ENCODE measurements at places on chromosomes 13 and 19. TPM values are rescaled to one million over a fixed set of nuclear protein-coding genes. Genes with fewer than 3 reads are reported as not detected.

C19orf73 gene
- 1.5 TPM for total RNA-seq

FPR3 gene
- 7.7 TPM for total RNA-seq

RNF225 gene
- total RNA-seq, result not detected

ZGLP1 gene
- total RNA-seq, result 0.86 TPM

PRODH2 gene
- not detected for total RNA-seq

KLK8 gene
- not detected for total RNA-seq

DNA sequence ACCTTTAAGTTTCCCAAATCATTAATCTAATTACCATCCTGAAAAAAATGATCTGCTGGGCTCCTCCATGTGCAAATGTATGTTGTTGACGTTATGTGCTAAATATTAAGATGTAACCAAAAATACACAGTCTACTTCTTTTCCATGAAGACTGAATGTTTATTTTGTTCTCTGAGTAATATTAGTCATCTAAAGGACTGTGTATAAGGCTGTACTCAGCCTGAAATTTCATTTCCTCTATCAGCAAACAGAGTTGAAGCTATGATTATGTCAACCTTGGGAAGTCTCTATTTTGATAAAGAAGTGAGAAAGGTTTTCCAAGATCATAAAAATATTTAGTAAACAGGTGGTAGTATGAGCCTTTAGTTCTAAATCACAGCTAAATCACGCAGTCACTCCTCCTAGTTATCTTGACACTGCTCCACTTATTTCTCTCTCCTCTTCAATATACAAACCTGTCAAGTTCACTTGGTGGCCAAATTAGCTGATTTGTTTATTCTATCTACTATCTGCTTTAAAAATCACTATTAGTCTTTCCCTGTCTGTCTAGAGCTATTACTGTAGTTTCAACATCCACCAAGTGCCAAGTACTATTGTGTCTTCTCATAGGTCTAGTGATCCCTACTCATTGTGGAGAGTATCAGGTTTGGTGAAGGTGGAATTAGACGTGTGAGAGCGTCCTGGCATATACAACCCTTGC is 211.7 kb upstream of the STARD13 start:
- DNase-seq, result no peak

DNA sequence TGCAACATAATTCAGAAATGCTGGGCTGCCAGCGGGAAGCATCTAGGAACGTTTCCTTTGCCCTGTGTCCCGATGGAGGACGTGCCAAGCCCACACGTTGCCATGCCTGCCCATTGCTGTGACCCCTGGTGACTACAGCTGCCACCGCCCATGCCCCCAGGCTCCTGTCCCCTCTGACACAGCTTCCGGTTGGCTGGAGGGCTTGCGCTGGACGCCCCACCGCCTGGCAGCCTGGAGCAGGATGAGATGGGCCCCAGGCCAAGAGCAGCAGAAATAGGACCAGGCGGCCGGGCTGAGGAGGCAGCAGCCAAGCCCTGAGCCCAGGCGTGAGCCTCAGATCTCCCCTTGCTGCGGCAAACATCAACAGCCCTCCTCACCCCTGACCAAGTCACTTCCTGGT is 125.9 kb downstream of the COL4A2 start:
- peak; percentile 81 for DNase-seq

- no peak for DNase-seq
Observed at GRCh38 chr19:49436381-49437017, 4.8 kb downstream of the SLC17A7 start.

DNA sequence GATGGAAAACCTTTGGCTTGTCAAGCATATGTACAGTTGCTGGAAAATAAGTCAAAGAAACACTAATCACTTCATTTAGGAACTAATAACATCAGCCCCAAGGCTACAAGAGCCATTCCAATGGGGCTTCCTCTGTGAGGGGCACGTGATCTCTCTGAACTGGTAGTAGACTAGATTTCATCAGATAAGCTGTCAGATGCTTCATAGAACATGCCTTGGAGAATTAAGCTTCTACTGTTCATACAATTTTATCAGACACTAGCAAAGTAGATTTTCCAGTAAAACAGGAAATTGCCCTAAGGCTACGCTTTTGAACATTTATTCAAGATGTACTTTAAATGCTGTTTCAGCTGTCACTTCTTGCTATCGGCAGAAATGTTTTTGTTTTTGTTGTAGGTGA is 107.8 kb downstream of the EDNRB start:
- no peak for DNase-seq

DNA sequence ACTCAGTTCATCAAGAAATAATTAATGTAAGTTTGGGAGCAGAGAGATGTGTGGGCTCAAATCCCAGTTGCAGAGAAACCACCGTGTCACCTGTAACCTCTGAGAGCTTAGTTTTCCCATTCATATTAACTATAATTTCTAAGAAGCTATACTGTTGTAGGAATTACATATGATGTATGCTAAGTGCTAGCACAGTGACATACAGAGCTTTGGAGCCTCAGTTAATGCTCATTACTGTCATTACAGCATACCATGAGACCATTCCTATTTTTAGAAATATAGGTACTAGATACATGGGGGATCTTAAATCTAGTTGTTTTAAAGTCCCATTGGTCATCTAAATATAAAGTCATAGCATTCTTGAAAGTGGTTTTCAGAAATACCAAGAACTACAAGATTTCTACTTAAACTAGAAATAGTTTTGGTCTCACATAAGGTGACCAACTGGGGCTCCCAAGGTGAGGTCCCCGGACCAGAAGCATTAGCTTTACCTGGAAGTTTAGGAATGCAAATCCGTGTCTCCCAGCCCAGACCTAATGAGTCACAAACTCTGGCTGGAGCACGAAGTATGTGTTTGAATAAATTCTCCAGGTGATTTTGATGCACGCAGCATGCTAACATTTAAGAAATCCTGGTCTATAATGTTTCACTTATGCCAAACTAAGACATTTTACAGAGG is 144.6 kb downstream of the LACC1 start:
- DNase-seq, result no peak

- DNase-seq, result no peak
Observed at GRCh38 chr19:34362679-34363069, 2.3 kb upstream of the GPI start.

DNA sequence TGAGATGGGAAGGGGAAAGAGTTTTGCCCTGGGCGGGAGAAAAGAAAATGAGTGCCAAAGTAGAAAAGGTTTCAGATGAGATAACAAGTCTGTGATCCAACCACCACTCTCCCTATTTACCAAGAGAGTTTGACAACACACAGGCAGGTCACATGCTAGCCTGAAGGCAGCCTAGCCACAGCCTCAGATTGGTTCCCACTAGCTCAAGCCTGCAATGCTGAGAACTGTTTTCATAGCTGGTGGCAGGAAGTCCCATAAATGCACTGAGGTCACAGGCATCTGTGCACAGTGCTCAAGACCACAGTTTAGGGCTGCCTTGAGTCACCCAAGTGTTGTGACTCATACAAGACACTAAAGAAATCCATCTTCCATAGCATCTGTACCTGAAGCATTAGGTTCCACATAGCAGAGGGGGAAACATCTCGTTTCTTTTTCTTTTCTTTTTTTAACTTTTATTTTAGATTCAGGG is 18.5 kb upstream of the POP4 start:
- DNase-seq, result no peak

GRCh38 chr19:58326914-58327726 is at the start of gene ZSCAN22:
Gene ZSCAN22 (plus strand): TSS chr19:58326994. CDS start chr19:58334803, 7,809 bp downstream.
- peak; percentile 99 for DNase-seq
